ENCODE measurements at places on chromosomes 4 and X.
A peak's percentile ranks its signal among the peaks of the same experiment; 100 is the strongest.

GRCh38 chrX:136867518-136867917 lies 13.0 kb downstream of the RBMX start:
- no peak for DNase-seq

- DNase-seq = no peak
Observed at GRCh38 chrX:150229030-150229429, 134.1 kb upstream of the MAMLD1 start.

DNA sequence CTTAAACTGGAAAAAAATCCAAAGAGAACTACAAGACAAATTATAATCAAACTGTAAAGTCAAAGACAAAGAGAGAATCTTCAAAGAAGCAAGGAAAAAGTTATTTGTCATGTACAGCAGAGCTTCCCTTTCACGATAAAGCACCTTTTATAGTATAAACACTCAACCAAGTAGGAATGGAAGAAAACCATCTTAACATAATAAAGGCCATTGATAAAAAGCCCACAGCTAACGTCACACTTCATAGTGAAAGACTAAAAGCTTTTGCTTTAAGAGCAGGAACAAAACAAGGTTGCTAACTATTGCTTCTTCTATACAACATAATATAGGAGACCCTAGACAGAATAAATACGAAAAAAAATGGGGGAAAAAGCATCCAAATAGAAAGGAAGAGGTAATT lies 595.7 kb upstream of the POU3F4 start:
- no peak for DNase-seq

DNA sequence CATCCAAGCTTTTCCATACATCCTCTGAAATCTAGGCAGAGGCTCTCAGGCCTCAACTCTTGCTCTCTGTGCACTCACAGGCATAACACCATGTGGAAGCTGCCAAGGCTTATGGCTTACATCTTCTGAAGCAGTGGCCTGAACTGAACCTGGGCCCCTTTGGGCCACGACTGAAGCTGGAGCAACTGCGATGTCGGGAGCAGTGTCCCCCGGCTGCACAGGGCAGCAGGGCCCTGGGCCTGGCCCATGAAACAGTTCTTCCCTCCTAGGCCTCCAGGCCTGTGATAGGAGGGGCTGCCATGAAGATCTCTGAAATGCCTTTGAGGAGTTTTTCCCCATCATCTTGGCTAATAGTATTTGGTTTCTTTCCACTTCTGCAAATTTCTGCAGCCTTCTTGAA lies 39.2 kb downstream of the PRRG1 start:
- no peak for DNase-seq

DNA sequence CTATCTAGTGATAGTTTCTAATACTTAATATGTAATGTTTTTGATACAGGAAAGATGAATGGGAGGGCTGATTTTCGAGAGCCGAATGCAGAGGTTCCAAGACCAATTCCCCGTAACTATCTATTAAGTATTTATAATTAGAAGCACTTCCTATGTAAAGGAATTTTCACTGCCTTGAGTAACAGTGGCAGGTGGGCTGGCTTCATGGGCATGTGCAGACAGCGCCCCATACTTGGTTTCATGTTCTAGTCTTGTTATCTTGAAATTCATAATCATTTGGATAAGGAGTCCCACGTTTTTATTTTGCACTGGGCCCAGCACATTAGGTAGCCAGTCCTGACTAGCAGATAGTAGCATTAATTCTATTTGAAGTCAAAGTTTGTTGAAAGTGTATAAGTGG lies 1.7 kb downstream of the OCIAD1 start:
- DNase-seq = peak; percentile 20

- no peak for DNase-seq
Observed at GRCh38 chrX:154353172-154353843, 21.1 kb downstream of the FLNA start.

DNA sequence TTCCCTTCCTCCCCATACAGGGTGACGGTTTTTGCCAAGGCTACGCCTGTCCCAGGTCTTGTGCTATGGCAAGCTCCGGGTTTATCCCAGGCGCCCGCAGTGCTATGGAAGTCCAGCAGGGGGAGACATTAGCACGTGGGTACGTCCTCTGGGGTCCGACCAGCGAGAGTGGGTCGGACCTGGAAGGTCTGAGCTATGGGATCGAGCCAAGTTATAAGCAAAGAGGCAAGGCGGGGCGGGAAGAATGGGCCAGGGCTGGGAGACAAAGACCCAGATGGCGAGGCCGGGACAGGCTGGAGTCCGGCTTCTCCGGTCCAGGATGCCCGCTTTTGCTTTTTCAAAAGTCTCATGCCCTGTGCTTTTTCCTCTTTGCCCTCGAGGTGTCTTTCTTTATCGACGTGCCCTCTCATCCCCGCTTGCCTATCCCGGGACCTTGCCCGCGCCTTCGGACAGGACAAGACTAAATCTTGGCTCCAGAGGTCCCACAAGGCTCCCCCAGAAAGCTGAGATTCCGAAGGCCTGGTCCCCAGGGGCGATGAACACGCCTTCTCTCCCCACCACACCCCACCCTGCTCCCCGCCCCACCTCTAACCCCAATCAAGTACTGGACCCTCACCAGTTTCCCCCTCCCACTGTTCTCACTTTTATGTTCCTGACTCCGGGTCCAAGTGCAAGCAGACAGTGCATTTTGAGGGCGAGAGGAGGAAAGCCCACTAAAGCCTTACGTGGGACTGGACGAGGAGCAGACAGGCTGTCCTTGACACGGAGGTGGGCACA lies 785 bp upstream of the EFNB1 start:
- DNase-seq = peak; percentile 79

GRCh38 chr4:172109466-172109865 lies 296.3 kb downstream of the GALNTL6 start:
- DNase-seq = no peak

GRCh38 chr4:48844843-48845242 lies 14.0 kb downstream of the OCIAD1 start:
- DNase-seq = no peak

- DNase-seq = peak; percentile 40
Observed at GRCh38 chr4:150155391-150155790, 77.1 kb downstream of the DCLK2 start.

DNA sequence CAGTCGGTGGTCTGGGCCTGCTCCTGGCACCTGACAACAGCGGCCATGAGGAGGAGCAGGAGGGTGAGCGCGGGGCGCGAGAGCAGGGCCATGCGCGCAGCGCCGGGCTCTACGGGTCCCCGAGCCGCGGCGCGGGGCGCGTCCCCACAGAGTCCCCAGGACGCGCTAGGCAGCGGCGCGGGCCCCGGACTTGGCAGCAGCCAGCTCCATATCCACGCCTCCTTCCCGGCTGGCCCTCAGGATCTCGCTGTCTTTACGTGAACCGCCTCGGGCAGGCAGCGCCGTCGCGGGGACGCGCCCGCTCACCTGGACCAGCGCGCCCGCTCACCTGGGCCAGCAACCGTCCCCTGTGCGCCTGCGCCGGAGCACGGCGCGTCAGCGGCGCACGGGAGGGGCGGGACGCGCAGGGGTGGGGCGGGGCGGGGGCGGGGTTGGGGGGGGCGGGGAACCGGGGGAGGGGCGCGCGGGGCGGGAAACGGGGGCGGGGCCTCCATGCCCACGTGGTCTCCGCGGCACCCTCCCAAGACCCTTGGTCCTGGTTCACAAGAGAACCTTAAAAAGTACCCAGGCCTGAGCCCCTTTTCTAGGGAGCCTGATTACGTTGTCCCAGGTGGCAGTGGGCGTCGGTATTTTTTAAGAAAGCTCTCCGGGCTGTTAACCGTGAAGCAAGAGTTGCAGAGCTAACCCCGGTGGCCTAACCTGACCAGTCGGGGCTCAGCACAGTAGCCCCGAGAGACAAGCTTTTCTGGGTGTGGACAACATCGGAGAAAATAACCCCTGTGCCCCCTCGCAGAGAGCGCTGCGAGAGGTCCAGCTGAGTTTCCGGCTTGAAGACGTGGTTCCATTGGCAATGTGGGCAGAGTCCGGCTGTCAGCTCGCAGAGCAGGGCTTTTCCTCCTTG lies at the start of gene PLA2G12A:
TSS of gene PLA2G12A (minus strand) at position 353 of the 901 bp plus-strand sequence. CDS start at position 92, 261 bp downstream.
- peak; percentile 75 for DNase-seq
